ENCODE measurements at places on chromosomes 5 and 9.

GRCh38 chr9:110170357-110171257 is 37.4 kb downstream of the C9orf152 start:
- no peak for DNase-seq

- DNase-seq: no peak
Measured at GRCh38 chr5:84303315-84303714, 81.4 kb downstream of the EDIL3 start.

- no peak for DNase-seq
Measured at GRCh38 chr5:96433066-96433447, at the start of gene PCSK1. PCSK1 (minus strand) TSS chr5:96433248; CDS start chr5:96433042, 206 bp downstream.

DNA sequence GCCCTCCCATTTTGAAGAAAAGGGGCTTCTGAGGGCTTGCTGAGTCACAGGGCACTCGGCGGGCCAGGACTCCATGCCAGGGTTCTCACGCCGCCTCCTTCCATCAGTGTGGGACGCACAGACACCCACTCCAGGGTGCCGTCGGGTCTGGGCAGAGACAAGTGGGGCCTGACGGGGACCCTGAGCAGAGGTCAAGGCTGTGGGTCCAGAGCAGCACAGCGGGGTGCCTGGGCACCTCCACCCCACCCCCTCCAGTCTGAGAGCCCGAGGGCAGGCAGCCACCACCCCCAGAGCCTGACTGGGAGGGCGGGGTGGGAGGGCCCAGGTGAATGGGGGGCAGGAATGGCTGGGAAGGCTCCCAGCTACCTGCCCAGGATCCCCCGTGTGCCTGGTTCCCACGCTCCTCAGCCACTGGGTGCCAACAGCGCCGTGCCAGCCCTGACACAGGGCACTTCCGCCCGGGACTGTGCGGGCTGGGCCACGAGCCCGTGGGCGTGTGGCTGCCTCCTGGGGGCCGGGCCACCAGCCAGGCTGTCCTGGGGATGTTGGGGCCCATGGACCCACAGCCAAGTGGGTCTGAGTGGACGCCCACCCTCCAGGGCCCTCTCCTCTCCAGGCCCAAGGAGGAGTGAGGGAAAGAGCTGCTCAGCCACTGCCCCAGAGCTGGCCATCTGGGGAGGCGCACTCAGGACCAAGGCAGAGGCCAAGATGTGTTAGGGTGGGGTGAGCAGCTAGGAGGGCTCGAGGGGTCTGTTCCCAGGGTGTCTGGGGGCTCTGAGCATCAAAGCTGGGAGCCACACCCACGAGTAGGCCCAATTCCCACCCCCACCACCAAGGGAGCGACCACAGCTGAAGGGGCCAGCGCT is 10.1 kb upstream of the NRARP start:
- no peak for DNase-seq

DNA sequence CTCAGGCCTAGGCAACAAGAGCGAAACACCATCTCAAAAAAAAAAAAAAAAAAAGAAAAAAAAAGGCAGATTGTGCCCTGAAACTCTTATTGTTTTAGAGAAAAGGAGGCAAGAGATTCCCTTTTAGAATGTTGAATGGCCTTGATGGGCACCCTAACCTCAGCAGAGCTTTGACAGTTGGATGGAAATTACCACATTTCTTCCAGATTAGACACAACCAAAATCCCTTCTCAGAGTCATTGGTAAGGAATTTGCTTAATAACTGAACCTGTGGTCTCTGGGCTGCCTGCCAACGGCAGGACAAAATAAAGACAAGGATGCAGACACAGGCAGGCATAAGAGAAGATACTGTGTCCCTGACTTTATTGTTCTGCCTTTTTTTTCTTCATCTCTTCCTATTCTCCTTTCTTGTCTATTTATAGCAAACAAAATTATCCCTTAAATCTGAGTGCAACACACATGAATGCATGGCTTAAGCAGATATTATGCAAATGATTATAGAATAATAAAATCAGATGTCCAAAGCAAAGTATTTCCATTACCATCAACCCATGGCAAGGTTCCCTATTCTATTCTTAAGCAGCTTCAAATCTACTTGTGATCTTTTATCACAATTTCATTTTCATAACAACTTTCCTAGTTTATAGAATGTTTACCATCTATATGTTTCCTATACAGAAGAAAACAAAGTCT is 37.3 kb upstream of the TRIO start:
- no peak for DNase-seq

- DNase-seq: no peak
Measured at GRCh38 chr9:8531826-8532415, 732.3 kb upstream of the DMAC1 start.

DNA sequence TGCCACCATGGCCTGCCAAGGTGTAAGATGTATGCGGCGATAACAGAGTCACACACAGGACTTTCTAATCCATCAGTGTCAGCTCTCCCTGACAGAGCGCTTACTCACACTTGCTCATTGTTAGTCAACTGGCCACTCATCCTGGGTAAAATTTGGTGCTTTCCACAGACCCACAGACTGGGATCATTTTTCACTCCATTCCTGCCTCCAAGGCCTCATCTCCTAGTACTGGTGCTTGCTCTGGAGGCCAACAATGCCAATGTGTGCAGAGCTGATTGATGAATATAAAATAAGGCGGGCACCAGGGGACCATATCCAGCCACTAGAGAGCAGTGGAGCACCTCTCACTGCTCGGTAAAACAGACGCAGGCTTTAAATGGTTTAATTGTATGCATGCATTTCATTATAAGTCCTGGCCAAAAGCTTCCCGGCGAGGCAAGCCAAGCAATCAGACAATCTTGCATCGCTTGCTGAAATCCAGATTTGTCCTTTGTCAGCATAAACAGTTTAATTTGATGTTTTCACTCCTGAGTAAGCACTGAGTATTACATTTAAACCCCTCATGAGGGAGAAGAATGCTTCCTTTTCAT is 22.3 kb downstream of the PSMB7 start:
- peak; percentile 27 for DNase-seq

- no peak for DNase-seq
Measured at GRCh38 chr5:37214550-37214949, 34.6 kb downstream of the CPLANE1 start.

DNA sequence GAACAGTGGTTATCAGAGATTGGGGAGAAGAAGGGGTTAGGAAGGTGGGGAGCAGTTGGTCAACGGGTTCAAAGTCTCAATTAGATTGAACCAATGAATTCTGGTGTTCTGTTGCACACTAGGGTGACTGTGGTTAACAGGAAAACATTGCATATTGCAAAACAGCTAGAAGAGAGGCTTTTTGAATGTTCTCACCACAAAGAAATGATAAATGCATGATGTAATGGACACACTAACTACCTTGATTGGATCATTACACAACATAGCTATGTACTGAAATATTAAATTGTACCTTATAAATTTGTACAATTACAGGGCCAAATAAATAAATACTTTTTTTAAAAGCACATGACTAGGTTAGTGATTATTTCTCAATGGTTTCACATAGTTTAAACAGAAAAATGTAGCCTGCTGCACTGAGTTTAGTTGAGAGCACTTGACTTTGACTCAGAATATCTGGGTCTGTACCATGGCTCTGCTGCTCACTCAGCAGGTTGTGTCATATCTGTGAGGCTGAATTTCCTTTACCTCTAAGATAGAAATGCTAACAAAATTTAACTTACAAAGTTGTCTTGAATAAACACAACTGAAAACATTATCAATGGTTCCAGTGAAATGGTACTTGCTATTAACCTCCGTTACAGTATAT is 30.4 kb downstream of the NUDT12 start:
- DNase-seq: no peak

DNA sequence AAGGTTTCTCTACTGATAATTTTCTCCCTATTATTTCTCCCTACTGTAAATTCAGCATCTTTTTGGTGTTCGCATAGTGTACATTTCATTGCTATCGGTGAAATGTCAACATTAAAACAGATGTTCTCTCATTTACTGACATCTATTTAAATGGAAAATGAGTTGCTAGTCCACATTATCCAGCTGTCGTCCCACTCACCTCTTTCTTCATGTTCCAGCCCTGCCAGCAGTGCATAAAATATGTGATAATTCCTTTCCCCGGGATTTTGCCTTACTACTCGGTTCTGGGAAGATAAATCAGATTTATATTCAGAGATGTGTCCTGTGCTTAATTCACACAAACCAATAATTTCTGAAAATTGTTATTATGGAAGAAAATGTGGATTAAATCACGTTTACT is 155.8 kb downstream of the MYO10 start:
- no peak for DNase-seq

DNA sequence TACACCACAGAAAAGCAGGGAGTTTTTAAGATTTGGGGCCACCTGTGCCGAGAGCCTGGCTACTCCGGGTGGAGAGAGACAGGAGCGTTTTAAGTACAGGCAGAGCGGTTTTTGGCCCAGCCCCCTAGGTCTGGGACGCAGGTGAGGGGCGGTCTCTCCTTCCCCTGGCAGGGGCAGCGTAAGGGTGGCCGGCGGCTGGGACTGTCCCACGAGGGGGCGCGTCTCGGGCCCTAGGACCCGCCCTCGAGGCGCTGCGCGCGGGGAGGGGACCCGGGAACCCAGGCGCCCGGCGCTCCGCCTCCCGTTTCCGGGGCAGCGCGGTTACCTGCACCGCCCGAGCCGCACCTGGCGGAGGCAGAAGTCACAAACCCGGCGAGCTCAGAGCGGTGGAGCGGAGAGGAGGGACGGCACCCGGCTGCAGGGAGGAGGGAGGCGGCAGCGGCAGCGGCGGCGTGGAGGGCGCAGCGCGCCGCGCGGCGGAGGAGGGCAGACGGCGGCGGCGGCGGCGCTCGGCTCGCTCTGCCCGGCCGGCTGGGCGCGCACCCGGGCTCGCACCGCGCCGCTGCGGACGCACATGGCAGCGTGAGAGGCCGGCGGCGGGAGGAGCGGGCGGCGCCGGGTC is at the start of gene WWC1:
Gene WWC1 (plus strand): TSS at position 304 of the 622 bp plus-strand sequence. CDS start 508 bp downstream, outside the sequence.
- DNase-seq: no peak

DNA sequence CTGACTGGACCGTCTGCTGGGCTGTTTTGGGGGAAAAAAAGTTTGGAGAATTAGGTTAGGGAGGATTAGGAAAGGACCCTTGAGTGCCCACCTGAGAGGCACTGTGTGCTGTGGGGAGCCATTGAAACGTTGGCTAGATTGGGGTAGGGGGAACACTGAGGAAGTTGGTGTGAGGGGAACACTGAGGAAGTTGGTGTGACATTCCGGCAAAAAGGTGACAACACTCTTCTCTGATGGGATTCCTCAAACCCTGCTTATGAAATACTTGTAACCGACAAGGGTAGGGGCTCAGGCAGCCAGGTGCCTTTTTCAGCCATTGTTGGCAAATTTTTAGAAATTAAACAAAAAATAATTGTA is 1.0 kb downstream of the CYSTM1 start:
- DNase-seq: no peak

DNA sequence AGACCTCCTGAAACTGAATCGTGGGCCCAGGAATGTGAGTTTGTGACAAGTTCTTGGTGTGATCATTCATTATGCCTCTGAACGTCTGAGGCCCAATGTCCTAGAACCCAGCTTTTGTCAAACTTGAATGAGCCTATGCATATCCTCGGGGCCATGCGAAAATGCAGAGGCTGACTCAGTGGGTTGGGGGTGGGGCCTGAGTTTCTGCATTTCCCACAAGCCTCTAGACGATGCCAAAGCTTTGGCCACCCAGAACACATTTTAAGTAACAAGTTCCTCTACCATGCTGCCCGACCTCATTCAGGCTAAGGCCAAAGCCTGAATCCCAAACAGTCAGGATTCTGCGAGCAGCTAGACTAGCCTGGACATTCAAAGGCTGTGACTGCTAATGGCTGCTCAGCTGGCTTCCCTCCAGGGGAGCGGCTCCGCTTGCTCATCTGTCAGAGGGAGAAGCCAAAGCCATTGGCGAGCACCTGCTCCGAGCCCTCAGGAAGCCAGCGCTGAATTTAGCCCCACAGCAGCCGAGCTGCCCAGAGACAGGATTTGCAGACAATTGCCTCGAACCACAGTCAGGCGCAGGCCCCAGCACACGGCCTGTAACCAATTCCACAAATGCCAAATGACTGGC is 177.5 kb downstream of the ZDHHC21 start:
- DNase-seq: no peak

GRCh38 chr9:80437091-80437640 is 865.4 kb downstream of the TLE4 start:
- DNase-seq: no peak

DNA sequence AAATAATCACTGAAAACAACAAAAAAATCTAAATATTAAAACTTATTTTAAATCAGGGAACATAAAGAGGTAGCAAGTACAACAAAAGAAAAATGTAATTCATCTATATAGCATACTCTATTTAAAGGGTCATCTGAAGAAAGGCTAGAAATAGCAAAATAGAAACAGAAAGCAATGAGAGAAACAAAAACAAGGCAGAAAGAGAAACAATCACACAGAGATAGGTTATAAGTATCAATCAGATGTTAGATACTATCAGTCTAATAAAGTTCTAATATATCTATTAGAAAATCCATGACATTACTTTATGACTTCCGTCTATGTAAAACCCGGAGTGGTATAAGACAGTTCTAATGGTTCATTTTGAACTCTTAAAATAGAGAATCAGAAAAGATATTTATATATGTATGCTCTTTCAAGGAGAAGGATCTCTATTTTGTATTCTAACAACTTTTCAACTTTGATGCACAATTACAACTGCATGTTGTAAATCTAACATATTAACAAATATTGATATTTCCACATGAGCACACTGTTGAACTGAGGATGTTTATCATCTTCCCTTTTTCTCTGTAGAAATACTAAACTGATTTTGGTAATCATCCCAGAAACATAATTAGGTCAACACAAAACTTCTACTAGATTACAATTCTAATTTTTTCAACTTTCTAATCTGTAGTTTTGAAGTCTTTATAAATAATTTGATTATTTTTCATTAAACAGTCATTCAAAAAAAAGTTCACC is 15.8 kb downstream of the RICTOR start:
- DNase-seq: no peak

DNA sequence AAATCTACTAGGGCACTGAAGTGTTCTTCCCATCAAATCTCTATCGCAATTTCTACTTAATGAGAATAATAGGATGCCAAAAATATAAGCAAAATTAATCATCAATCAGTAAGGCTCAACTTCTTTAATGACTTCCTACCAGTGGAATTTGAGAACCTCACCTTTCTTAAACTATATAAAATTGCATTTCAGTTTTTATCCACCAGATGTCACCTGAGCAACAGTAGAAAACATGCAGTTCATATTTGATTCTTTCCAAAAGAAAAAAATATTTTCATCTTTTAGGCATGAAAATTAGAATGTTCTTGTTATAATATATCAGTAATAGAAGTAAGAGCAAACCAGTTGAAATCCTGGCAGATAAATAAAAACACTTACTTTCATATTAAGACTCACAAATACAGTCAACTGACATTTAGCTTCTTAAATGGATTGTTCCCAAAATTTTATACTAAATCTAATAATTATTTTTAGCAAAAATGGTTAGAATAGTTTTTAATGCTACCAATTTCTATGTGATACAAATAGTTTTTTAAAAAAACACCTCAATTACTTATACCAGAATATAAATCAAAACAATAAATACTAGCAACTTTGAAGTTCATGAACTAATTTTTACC is 13.4 kb upstream of the CCDC112 start:
- DNase-seq: no peak

DNA sequence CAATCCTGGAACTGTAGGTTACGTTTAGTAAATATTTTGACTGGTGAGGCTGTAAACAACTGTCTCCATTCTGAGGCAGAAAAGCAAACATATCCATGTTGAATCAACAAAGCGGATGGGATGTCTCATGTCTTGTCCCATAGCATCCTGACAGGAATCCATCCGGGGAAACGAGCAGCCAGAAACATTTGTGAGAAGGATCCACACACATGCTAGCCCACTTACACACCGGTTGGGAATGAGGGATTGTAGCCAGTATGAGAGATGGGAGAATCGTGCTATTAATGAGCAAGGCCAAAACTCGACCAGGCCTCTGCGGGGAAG is 117.5 kb downstream of the FSTL4 start:
- no peak for DNase-seq

Measured in GOT3 (cell line).